ENCODE measurements at places on chromosomes 7 and 10. TPM values are rescaled to one million over a fixed set of nuclear protein-coding genes. Genes with fewer than 3 reads are reported as not detected.

Gene UCMA
- not detected for total RNA-seq

DNA sequence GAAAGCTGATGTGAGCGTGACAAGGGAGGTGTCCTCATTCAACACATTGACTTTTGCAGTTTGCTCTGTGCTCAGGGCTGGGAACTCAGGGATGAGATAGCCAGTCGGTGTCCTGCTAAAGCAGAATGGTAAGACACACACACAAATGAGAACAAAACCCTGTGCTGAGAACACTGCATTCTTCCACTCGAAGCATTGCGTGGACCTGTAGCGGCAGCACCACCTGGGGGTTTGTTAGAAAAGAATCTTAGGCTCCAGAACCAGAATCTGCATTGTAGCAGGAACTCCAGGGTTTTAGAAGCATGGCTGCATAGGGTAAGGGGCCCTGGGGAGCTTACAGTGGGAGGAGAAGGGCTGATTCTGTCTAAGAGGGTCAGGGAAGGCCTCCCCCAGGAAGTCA is 21.5 kb upstream of the OGDHL start:
- no peak overlapping the region for H3K27ac ChIP-seq
- H3K4me1 ChIP-seq, result no peaks in the 10 kb centered on the region
- no peaks in the 10 kb centered on the region for H3K36me3 ChIP-seq
- H3K4me3 ChIP-seq, result no peak overlapping the region
- no peaks in the 10 kb centered on the region for H3K27me3 ChIP-seq

DNA sequence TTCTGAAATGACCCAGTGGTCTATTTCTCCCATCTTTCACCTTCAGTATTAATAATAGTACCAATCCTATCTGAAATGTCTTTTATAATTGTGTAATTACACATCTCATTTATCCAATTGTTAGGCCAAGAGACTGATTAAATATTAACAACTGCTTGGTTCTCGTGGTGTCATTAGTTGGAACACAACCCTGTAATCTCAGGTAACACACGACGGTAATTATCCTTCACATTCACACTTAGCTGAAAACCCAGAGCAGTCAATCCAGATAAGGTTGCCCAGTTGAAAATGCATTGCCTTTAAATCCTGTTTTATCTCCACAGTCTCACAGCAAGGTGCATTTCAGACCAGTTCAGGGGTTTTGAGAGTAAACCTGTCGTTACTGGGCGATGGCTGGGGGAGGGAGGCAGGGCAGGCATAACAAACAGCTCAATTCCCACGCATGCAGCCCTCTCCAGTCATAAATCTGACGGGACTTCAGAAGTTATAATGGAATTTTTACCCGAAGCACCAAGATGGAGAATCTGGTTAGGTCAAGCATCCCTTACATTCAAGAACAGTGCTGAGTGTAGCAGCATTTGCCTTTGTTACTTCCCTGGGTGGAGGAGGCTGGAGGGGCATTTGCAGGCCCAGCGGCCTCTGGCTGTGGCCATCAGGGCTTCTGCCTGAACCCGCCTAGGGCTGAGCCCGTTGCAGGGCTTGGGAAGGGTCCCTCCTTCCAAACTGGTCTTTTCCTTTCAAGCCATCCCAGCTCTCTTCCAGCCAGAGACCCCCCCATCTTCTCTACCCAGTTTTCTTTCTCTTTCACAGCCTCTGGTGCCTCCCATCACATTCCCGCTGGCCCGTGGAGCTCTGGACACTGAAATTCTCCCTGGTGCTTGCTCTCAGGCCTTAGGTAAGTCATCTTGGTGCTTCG is 201.0 kb upstream of the LYZL2 start:
- no peaks in the 10 kb centered on the region for H3K4me1 ChIP-seq
- no peak overlapping the region for H3K4me3 ChIP-seq
- no peak overlapping the region for H3K27ac ChIP-seq
- H3K27me3 ChIP-seq, result no peaks in the 10 kb centered on the region
- H3K36me3 ChIP-seq, result no peaks in the 10 kb centered on the region
- DNase-seq, result no peak

DNA sequence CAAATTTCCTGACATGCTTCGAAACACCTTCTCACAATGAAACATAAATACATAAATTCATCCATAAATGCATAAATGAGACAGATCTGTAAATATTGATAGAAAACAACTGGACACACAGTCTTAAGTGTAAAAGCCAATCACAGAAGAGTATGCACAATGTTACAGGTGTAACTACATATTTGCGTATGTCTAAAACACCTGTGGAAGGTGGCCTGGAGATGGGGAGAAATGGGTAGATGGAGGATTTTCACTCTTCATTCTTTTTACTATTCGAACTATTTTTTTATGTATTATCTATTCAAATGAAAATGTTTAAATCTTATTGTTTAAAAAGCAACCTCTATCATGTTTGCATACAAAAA is 860 bp downstream of the IQUB start:
- no peak overlapping the region for H3K4me3 ChIP-seq
- no peak for DNase-seq
- no peaks in the 10 kb centered on the region for H3K36me3 ChIP-seq
- peak overlapping the region; percentile 81 for H3K27ac ChIP-seq

DNA sequence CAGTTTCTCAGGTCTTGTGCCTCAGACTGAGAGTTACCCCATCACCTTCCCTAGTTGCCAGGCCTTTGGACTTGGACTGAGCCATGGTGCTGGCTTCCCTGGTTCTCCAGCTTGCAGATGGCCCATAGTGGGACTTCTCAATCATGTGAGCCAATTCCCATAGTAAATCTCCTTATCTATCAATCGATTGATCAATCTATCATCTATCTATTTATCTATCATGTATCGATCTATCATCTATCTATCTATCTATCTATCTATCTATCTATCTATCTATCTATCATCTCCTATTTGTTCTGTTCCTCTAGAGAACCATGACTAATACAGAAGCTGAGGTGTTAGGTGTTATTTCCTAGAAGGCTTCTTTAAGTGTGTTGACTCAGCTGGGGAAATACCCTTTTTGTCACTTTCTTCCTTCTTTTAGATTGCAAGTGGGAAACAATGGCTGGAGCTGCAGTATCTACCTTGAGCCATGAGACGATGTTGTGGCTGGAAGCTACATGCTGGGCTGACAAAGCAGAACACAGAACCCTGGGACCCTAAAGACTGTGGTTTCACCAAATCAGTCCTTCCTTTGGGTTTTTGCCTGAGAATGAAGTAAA is 234.7 kb upstream of the GLI3 start:
- H3K4me1 ChIP-seq, result no peaks in the 10 kb centered on the region
- no peaks in the 10 kb centered on the region for H3K27me3 ChIP-seq
- H3K36me3 ChIP-seq, result no peaks in the 10 kb centered on the region

DNA sequence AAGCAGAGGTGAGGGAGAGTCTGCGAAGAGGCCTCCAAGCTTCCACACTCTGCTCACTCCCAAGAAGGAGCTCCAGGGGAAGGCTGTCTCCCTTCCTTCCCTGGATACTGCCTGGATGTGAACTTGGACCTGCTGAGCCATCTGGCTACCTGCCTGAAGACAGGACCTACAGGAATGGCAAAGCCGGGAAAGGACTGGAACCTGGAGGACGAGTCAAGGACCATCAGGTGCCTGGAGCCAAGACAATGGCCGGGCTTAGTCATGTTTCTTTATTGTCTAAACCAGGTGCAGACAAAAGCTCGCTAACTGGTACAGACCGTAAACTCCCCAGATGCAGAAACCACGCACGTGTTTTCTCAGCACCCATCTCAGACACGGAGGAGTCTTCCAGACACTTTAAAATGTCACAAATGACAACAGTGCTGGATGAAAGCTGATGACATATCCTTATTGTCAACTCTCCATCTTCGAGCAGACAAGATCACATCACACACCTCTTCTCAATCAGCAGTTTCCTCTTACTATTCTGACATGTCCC is 12.1 kb downstream of the ASB13 start:
- H3K4me3 ChIP-seq, result no peak overlapping the region
- peaks cover 3% of the 10 kb centered on the region for H3K36me3 ChIP-seq
- no peaks in the 10 kb centered on the region for H3K27me3 ChIP-seq
- DNase-seq, result peak; percentile 20

- H3K4me1 ChIP-seq, result peaks cover 13% of the 10 kb centered on the region
- DNase-seq, result no peak
- no peaks in the 10 kb centered on the region for H3K36me3 ChIP-seq
Measured at GRCh38 chr7:5237286-5237685, 45.5 kb upstream of the SLC29A4 start.

Gene CDC14C
- not detected for total RNA-seq

- no peak overlapping the region for H3K4me3 ChIP-seq
- no peaks in the 10 kb centered on the region for H3K36me3 ChIP-seq
- no peak for DNase-seq
- H3K27ac ChIP-seq, result no peak overlapping the region
Measured at GRCh38 chr10:35172574-35172973, 45.9 kb downstream of the CREM start.

GRCh38 chr7:24877790-24878311 is 102.1 kb downstream of the OSBPL3 start:
- H3K27me3 ChIP-seq, result no peaks in the 10 kb centered on the region
- H3K36me3 ChIP-seq, result no peaks in the 10 kb centered on the region
- H3K4me3 ChIP-seq, result no peak overlapping the region
- H3K4me1 ChIP-seq, result peaks cover 36% of the 10 kb centered on the region

DNA sequence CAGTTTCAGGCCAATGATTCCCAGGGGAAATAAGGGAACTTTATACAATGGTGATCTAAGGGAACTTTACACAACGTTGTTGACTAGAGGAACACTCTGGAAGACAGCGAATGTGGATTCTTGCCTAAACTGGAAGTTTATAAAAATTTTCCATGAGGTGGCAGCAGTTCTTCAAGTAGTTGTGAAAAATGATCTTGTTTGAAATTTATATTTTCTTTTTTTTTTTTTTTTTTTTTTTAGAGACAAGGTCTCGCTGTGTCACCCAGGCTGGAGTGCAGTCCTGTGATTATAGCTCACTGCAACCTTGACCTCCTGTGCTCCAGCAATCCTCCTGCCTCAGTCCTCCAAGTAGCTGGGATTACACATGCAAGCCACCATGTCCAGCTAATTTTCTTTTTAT is 32.1 kb upstream of the GTF2I start:
- DNase-seq, result no peak
- no peaks in the 10 kb centered on the region for H3K27me3 ChIP-seq
- no peaks in the 10 kb centered on the region for H3K4me1 ChIP-seq
- H3K4me3 ChIP-seq, result no peak overlapping the region

Gene PLAC9
- total RNA-seq, result not detected

DNA sequence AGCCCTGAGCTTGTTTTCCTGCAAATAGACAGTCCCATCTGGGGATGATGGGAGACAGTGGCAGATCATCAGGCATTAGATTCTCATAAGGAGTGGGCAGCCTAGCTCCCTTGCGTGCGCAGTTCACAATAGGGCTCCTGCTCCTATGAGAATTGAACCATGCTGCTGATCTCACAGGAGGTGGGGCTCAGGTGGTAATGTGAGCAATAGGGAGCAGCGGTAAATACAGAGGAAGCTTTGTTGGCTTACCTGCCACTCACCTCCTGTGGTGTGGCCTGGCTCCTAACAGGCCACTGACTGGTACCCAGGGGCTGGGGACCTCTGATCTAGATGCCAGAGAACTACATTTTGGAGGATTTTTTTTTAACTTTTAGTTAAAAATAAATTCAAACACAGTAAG is 434.8 kb upstream of the MKI67 start:
- no peak for DNase-seq
- no peaks in the 10 kb centered on the region for H3K27me3 ChIP-seq
- H3K4me1 ChIP-seq, result no peaks in the 10 kb centered on the region
- no peak overlapping the region for H3K27ac ChIP-seq
- no peaks in the 10 kb centered on the region for H3K36me3 ChIP-seq
